ENCODE measurements at places on chromosomes 3 and 15.

- no peak for DNase-seq
Measured at GRCh38 chr3:147246906-147247305, 159.4 kb downstream of the ZIC4 start.

GRCh38 chr15:35427091-35427490 lies 118.9 kb downstream of the DPH6 start:
- no peak for DNase-seq

GRCh38 chr3:153093629-153094028 lies 68.4 kb upstream of the RAP2B start:
- no peak for DNase-seq

GRCh38 chr15:44261007-44261706 lies 27.4 kb upstream of the GOLM2 start:
- no peak for DNase-seq

DNA sequence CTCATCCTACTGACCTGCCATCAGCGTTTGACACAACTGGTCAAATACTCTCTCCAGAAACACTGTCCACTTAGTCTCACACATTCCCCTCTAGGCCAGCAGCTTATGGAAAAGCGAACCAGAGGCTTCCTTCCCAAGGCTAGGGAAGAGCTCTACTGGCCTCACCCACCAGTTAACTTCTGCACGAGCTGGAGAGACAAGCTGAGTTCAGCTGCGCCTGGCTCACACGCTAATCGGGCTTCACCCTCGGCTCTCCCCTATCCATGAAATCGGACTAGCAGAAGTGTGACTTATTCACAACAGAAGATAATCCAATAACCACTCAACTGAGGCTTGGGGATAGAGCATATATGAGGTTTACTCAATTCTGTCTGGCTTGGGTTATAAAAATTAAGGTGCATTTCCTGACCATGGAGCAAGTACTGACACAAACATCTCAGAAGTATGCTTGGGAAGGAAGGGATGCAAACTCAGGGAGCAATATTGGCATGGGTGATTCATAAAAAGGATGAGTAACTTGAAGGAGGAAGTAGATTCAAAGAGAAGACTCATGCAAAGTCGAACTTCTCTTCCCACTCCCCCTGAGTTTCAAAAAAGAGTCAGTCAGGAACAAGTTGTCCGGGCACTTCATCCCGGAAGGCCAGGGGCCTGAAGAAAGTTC lies 73.1 kb downstream of the XXYLT1 start:
- DNase-seq, result no peak

GRCh38 chr15:52031556-52031955 lies 12.5 kb downstream of the MAPK6 start:
- DNase-seq, result no peak

GRCh38 chr3:115071166-115071565 lies 75.9 kb downstream of the ZBTB20 start:
- DNase-seq, result peak; percentile 66

GRCh38 chr3:187213616-187214015 lies 16.3 kb downstream of the RTP1 start:
- DNase-seq, result no peak

DNA sequence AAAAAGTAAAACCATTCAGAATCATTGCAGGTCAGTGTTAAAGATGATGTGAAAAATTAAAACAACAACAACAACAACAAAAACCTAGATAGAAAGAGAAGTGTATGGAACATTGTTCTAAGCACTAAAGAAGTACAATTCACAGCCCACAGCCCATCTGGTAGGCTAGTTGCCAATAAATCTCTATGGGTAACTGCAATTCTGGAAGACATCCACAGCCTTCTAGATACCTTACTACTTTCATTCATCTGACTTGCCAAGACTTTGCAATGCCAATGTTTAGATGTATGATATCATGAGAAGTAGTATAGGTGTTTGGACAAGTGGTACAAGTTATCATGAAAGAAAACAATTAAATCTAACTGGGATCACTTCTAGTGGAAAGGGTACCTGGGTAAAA lies 198.6 kb downstream of the VGLL3 start:
- DNase-seq, result no peak

DNA sequence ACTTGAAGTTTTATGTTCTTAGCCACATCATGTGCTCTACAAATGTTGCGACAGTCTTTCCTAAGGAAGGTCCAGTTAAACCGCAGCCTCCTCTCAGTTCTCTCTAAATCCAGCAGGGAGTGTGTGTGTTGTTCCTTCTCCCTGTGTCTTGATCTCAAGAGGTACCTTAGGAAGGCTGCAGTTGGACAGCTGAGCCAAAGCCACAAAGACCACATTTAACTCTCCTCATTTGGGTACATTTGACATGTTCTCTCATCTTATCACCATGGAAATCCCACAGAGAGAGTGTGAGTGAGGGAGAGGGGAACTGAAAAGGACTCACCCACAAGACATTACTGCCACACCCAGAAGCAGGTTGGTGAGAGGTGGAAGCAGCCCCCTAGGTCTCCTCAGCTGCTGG lies 79.5 kb downstream of the CD200R1L start:
- no peak for DNase-seq
